NCI-H1436 treated with DMSO at 0.1 percent for 48 hours (cell line): ENCODE measurements at places on chromosomes 12 and 14.

- DNase-seq = no peak
Measured at GRCh38 chr12:28759333-28759732, 389.7 kb upstream of the FAR2 start.

DNA sequence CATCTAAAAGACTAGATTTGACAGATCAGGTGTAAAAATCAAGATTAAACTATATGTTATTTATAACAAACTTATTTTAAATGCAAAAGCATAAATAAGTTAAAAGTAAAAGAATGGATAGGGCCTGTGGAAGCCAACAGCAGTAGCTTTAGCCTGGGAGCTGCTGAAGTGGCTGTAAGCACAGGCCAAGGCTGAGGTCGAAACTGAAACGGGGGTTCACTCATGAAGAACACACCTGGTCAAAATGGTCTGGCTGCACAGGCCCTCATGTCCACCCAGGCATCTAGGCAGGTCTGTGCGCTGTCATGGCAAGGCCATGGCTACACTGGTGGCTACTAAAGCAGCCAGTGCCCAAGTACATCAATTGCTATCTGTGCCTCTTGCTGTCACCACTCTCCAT, 23.1 kb downstream of the CATSPERB start:
- DNase-seq = no peak

GRCh38 chr14:74038020-74038859, 19.1 kb downstream of the BBOF1 start:
- no peak for DNase-seq

- DNase-seq = no peak
Measured at GRCh38 chr14:34199585-34199984, 248.7 kb upstream of the EGLN3 start.

DNA sequence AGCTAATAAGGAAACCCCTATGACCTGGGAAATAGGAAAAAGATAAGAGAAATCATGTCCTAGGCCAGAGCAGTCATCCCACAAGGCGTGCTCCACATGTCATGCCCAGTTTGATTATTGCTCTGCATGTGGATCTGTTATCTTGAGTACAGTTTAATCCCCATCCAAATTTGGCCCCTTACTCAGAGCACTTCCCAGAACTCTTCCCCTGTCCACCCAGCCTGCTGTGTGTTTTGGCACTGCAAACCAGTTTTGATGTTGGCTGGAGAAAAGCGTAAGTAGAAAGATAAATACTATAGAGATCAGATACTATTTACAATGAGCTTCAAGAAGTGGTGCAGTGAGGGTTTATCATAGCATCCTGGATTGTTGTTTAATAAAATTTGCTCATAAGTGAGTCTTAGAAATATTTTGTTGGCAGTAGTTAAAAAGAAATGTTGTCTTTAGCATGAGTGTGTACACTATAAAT, 83.8 kb downstream of the PTPRB start:
- DNase-seq = no peak

DNA sequence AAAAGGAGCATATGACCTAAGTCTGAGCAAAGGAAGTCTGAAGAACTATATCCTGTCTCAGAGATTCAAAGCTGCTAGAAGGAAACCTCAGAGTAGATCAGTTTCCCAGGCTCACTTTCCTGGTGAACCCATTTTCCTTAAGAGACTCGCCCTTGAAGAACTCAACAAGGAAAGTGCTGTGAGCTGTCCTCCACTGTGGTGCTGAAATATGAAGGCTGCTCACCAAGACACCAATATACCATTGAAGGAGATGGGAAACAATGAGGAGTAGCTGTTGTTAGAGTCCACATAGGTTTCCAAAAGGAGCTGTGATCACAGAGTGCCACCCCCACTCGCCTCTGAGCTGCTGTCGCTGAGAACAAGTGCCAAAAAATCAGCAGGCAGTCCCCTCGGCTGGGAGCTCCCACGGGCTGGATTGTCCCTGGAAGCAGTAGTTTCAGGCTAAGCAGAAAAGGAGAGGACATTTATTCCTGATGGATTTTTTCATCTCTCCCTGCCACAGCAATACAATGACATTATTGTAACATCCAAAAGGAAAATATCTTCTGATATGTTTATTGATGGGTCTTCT, 282.1 kb downstream of the RPS29 start:
- DNase-seq = no peak

DNA sequence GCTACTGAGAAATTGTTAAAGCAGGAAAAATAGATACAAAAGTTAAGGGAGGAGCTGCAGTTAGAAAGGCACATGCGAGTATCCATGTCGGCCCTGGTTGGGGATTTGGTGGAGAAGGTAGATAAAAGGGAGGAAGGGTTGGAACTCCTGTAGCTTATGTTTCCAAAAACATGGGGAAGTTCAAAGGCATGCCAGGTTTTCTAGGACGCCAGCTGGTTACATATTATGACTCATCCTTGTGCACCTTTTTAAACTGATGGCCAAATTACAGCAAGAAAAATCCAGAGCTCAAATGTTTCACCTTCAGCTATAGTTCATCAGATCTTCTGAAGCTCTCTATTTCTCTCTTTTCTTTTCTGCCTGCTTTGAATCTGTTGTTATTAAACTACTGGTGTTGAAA, 13.2 kb upstream of the MAP4K5 start:
- DNase-seq = no peak

- DNase-seq = no peak
Measured at GRCh38 chr12:131939007-131939406, 9.9 kb downstream of the PUS1 start.

GRCh38 chr12:69243099-69244084, 4.0 kb downstream of the CPSF6 start:
- DNase-seq = no peak
